NCI-H1930 (cell line): ENCODE measurements at places on chromosomes 2 and 18.
A peak's percentile ranks its signal among the peaks of the same experiment; 100 is the strongest.

GRCh38 chr2:175464311-175464670, 282.8 kb upstream of the ATP5MC3 start:
- no peak for DNase-seq

- DNase-seq: no peak
Observed at GRCh38 chr2:26018184-26019055, 15.5 kb upstream of the RAB10 start.

DNA sequence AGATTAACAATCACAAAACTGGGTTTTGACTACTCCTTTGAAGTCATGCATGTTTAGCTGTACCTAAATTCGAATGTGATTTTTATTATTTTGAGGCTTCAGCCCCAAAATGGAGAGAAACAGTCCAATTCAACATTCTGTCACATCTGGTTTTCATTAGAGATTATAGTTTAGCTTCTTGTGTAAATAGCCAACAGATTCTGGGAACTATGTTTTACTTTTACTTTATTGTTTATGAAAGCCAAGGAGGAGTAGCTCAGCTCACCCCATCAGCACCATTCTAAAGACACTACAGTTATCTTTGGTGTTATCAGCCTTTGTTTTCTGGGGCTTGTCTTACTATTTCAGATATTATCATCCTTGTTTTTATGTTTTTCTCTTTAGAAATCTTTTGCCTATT, 465.0 kb upstream of the CWC22 start:
- no peak for DNase-seq

- DNase-seq: no peak
Observed at GRCh38 chr18:66727991-66728390, 124.1 kb upstream of the CDH19 start.

GRCh38 chr2:8502316-8502715, 179.5 kb upstream of the ID2 start:
- DNase-seq: no peak

DNA sequence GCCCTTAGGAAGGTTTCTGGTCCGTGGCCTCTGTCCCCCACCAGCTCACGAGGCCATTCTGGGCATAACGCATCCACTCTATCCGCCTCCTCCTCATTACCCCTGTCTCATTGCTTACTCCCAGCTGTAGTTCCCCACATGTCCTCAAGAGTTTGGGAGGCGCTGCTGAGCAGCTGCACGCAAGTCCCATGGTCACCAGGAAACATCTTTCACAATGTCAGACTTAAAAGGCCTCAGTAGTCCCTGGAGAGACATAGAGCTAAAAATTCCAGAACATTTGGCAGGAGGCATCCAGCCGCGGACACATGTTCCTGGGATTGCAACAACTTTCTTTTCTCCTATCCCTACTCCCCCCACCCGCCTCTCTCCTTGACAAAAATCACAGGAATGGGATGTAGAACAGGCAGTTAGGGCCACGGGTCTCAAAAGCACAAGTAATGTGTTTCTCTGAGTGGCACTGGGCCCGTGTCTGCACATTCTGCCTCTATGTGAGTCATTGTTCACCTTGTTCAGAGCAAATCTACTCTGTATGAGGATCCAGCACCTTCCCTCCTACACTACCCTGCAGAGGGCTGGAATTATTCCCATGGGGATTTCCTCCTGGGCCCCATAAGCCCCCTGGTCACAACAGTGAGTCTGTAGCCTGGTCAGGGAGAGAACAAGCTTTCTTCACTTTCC, 8.1 kb downstream of the LBH start:
- DNase-seq: peak; percentile 16

- DNase-seq: no peak
Observed at GRCh38 chr2:223180463-223180862, 128.5 kb downstream of the KCNE4 start.

DNA sequence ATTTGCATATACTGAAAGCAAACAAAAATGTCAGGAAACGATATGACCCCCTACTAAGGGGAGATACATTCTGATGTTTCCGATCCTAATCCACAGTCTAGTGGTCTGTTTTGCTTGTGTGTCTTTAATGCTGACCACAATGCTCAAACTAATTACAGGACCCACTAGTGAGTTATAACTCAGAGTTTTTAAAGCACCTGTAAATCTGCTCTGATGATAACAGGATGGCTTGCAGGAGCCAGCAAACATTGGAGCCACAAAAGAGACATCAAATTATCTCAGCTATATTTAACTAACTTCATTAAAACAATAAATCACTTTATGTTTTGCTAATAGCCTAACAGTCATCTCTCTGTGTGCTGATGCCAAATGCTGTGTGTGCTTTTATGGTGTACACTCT, 300.3 kb downstream of the NBAS start:
- no peak for DNase-seq

- peak; percentile 54 for DNase-seq
Observed at GRCh38 chr2:159921752-159922404, 123.9 kb upstream of the CD302 start.

DNA sequence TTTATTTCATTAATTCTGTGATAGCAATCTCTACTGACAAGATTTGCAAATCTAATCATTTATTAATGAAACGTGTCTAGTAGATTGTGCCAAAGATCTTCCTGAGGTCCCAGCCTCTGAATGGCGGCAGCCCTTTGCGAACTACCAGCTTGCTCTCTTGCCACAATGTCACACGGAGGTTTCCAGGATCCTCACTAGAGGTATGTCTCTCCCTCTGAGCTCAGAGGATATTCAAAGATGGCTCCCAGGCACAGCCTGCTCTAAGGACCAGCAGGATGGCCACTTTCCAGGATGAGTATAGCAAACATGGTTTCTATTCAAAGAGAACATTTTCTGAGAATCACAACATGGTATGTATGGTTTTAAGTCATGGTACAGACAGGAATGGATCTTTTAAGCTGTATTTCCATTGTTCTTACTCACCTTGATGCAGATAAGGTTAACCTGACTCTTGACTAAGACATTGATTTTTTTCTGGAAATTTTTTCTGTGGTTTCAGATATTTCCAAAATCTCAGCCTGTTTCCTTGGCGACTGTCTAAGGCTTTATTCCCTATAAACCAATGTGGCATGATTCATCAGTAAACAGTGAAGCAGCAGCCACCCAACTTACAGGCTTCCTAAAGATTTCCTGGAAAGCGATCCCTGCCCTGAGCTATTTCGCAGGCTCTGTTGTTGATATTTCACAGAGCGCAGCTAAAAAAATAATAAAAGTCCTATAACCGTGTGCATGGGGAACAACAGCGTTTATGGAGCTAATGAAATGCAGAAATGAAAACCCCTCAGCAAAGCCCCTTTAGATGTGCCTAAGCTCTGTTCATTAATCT, 54.1 kb upstream of the KLF7 start:
- DNase-seq: no peak

GRCh38 chr2:182914852-182915251, 48.4 kb upstream of the FRZB start:
- no peak for DNase-seq
